Activated CD4-positive, alpha-beta T cell treated with anti-CD3 and anti-CD28 coated beads, Interleukin-2, amount 10 ng/mL, durations not matched to agents 7 days and 5 days (primary cell): ENCODE measurements at places on chromosomes 16 and 17.

DNA sequence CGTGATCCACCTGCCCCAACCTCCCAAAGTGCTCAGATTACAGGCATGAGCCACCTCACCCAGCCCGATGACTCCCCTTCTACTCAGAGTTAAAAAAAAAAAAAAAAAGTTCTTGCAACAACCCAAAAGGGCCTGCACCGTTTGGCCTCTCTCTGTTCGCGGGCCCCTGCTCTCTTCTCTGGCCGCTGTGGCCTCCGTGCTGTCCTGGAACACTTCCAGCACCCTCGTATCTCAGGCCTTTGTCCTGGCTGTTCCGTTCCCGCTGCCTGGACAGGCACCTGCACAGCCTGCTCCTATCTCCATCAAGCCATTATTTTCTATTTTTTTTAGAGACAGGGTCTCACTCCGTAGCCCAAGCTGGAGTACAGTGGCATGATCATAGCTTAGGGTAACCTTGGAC lies 10.8 kb downstream of the MYO1C start:
- DNase-seq: no peak

GRCh38 chr17:78736526-78737079 lies 45.5 kb downstream of the CYTH1 start:
- peak; percentile 79 for DNase-seq

- no peak for DNase-seq
These were observed 116.9 kb downstream of the TANC2 start for GRCh38 chr17:63082952-63083351.

- DNase-seq: no peak
These were observed 30.1 kb downstream of the QPRT start for GRCh38 chr16:29708917-29709600.

- no peak for DNase-seq
These were observed 123.3 kb downstream of the CDH13 start for GRCh38 chr16:82750068-82750467.

DNA sequence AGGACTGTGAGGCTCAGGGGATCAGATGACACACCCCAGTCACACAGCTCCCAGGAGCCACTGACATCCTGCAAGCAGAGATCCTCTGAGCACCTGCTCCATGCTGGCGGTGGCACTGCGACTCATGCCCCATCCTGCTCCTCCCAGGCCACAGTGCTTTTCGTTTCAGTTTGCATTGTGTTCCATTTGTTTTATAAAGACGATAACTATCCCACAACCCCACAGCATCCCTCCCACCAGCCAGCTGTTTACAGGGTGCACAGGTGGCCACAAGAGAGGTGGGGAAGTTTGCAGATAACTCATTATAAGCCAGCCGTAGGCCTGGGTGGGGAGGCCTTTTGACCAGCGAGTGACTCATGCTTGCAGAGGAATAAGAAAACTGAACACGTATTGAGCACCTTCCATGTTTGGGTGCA lies 28.2 kb downstream of the BCO1 start:
- peak; percentile 7 for DNase-seq

DNA sequence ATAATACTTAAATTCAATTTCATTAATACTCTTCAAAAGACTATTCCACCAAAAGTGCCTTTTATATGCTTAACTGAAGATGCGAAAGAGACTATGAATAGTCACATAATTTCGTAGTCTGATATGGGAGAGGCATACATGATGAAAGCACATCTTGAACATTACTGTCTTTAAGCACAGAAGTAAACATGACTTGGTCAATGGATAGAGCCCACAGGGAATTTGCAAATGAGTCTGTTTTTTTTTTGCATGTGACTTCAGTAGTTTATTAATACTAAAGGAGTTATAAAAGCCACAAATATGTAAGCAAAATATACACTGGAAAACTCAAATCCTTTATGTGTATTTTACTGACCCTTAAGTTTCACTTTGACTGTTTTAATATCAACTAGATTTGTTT lies 15.9 kb downstream of the ADPRM start:
- DNase-seq: no peak

DNA sequence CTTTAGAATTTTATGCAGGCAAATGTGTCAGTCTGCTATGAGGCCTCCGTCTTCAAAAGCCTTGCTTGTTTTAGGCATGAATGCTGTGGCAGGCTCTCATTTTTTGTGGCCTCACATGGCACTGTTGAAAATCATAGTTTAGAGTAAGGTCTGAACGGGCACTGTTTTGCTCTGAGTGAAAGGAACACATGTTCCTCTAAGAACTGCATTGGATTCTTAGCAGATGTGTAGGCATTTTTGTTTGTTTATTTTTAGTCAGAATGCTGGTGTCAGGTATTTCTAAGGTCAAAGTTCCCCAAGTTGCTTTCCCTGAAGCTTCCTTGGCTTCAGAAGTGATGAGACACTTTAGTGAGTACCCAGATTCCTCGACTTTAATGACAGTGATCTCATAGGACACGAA lies 173.7 kb downstream of the HS3ST3B1 start:
- no peak for DNase-seq

- no peak for DNase-seq
These were observed 41.4 kb downstream of the SRCIN1 start for GRCh38 chr17:38564254-38564837.

DNA sequence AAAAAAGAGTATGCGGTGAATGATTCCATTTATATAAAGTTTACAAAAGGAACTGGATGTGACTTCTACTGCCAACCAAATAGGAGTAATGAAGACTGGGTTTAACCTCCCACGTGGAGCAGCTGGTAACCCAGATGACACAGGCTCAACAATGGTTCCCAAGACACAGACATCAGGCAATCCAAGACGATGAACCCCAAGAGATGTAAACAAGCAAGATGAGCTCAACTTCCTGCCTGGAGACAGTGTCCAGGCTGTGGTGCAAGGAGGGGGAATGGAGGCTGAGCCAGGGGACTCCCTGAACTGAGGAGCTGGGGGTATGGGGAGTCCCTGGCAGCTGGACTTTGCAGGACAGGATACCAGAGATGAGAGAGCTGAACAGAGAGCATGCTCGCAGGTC lies 104.7 kb downstream of the LITAF start:
- DNase-seq: no peak

DNA sequence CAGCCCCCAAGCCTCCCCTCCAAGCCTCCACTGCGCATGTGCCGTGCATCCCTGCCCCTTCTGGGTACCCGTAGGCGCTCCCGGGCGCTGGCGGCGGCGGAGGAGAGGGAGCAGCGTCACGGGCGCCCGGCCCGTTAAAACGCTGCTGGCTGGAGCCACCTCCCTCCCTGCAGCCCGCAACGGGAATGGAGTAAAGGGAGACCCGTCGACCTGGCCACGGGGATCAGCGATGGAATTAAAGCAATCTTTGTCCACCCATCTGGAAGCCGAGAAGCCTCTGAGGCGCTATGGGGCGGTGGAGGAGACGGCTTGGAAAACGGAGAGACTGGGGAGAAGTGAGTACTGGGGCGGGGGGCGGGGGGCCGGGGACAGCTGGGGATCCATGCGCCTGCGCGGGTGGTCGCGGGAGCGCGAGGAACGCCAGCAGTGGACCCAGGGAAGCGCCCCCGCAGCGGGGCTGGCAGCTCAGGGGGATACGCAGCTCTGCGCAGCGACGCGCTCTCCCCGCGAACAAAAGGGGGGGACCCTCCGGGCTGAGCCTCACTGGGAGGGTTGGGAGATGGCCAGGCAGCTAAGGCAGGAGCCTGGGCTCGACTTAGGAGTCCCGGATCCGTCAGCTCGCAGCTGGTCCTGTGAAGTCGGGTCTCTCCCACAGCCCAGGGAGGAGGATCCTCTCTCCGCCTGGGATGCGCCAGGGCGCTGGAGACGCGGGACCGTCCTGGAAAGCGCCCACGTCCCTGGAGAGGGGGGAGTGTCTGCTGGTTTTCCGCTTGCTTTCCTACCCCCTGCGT lies at the start of gene BMERB1:
BMERB1 (plus strand) TSS at position 164 of the 791 bp plus-strand sequence; CDS start at position 230, 66 bp downstream.
- DNase-seq: peak; percentile 29

- no peak for DNase-seq
These were observed 3.1 kb upstream of the DNAJA2 start for GRCh38 chr16:46976550-46976949.

DNA sequence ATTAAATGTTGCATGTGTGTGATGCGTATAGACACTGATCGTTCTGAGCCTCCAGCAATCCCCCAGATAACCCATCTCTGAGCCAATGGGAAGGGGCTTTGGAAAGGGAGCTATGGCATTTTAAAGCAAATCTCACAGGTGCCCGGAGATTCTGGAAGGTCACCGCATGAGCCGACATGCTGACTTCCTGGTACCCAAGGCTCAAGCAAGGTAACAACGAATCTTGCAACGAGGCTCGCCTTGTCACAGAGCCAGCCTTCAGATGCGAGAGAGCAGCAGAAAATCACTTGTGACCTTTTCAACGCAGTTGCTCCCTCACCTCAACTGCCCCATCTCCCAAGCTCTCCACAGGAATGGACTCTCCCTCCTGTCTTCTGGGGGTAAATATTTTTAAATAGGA lies 154.8 kb upstream of the CDH5 start:
- no peak for DNase-seq

DNA sequence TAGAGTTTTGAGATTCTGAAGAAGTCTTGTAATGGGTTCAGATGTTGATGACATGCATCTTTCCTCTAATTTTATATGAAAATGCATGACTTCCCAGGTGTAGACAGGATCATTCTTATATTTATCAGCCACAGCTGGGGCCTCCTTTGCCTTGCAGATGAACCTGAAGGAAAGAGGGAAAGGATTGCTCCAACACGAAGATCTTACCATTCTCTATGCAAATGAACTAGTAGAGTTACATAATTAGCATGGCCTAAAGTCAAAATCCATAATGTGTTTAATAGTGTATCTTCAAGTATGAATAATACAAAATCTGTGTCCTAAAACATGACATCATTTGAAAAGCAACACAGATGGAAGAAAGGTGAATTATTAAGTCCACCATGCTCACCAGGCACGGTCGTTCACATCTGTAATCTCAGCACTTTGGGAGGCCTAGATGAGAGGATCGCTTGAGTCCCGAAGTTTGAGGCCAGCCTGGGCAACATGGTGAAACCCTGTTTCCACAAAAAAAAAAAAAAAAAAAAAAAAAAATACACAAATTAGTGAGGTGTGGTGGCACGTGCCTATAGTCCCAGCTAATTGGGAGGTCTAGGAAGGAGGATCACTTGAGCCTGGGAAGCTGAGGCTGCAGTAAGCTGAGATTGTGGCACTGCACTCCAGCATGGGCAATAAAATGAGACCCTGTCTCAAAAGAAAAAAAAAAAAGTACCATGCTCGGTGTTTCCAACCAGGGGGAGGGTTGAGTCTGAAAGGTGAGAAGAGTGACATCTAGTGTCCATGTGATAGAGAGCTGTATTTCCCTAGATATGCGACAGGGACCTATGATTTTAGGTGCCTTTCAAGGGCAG lies 6.3 kb downstream of the VWA3A start:
- DNase-seq: peak; percentile 29

DNA sequence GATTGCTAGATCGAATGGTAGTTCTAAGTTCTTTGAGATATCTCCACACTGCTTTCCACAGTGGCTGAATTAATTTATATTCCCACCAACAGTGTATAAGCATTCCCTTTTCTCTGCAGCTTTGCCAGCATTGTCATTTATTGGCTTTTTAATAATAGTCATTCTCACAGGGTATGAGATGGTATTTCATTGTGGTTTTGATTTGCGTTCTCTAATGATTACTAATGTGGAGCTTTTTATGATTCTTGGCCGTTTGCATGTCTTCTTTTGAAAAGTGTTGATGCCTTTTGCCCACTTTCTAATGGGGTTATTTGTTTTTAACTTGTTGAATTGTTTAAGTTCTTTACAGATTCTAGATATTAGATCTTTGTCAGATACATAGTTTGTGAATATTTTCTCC lies 36.5 kb upstream of the BCAS3 start:
- DNase-seq: no peak

DNA sequence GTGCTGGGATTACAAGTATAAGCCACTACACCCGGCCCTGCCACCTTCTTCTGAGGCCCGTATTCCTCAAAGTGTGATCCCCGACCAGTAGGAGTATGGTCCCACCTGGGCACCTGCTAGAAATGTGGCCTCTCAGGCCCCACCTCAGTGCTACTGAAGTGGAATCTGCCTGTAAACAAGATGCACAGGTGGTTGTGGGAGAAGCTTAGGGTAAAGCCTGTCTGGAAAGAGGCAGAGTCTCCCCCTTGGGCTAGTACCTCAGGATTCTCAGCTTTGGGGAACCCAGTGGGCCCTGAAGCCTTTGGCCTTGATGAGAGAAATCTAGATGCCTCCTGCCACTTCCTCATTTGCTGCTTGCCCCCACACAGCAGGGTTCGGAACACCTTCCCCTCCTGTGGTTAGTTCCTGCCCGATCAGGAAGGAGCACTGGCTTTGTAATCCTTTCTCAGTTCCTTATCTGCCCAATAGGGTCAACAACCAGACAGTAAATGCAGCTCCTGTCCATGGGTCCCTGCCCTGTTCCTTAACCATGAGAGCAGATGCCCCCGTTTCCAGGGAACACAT lies 25.2 kb downstream of the TK2 start:
- peak; percentile 32 for DNase-seq

GRCh38 chr17:1720856-1721386 lies 3.6 kb upstream of the WDR81 start:
- peak; percentile 83 for DNase-seq

DNA sequence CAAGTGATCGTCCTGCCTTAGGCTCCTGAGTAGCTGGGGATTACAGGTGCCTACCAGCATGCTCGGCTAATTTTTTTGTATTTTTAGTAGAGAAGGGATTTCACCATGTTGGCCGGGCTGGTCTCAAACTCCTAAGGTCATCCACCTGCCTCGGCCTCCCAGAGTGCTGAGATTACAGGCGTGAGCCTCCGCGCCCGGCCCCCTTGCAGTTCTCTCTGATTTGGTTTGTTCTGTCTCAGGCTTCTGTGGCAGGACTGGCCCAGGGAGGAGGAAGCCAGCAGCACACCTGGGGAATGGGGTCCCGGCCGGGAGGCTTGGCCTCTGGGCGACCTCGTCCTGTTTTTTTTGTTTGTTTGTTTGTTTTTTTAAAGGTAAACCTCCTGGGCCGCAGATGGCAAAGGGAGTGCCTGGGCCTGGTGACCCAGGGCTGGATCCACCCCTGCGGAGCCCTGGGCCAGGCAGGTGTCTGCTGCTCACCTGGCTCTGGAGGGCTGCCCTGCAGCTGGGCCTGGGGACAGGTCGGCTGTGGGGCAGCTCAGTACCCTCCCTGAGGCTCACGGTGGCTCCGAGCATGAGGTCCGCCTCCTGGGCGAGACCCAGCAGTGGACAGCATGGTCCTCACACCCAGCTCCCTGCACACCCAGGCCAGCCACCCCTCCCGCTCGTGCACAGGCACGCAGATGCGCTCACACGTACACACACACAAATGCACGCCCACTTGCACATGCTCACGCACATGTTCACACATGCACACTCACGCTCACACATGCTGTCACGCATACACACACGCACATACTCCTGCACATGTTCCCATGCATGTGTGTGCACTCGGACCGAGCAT lies 3.3 kb upstream of the NUDT16L1 start:
- no peak for DNase-seq

DNA sequence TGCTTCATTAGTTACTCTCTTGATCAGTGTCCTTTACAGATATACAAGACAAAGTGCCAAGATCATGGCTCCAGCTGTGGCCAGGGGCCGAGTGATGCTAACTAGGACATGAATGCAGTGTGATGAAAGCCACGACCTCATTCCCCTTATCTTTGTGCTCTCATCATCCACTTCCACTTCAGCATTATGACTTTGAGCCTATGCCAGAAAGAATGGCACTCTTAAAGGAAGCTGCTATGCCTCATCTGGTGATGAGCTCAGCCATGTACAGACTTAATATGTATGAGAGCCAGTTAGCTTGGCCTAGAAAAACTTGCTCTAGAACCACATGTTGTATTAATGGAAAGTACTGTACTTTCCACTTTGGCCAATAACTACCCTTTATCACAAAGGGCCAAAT lies 179.1 kb downstream of the TOX3 start:
- DNase-seq: no peak

- DNase-seq: no peak
These were observed 35.4 kb downstream of the MRC2 start for GRCh38 chr17:62662855-62663254.
